ENCODE measurements at places on chromosomes 7 and 10.

DNA sequence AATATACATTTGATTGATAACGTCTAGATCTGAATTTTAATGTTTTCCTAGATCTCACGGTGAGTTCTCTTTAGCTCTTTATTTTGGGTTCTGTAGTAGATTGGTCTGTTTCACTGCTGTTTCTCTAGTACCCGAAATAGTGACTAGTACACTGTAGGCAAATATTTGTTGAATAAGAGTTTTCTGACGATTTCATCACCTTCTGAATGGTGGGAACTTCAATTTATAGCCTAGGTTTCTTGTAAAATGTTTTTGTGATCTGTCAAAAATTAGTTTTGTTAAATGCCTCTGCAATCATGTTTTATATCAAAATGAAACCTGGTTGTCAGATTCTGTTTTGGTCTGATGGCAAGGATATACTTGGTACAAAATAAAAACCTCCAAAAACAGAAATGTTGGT, 10.2 kb downstream of the PDCD4 start:
- no peak for DNase-seq

DNA sequence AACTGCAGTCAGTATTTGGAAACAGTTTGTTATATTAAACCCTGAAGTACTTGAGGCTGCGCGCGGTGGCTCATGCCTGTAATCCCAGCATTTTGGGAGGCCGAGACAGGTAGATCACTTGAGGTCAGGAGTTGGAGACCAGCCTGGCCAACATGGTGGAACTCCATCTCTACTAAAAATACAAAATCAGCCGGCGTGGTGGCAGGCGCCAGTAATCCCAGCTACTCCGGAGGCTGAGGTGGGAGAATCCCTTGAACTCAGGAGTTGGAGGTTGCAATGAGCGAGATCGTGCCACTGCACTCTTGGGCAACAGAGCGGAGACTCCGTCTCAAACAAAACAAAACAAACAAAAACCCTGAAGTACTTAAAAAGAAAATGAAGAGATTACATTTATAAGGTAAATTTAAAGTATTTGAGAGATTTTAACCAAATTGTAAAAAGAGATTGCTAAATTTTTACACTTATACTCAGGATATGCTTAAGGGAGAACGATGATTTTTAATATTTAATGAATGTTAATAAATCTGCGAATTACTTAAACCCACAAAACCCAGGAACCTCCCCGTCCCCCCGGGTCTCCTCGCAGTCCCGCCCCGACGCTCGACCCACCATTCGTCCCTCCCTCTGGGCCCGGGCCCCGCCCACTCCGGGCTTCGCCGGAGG, 425 bp upstream of the MTG1 start:
- DNase-seq: no peak

GRCh38 chr7:76193883-76194282, 7.8 kb upstream of the SRRM3 start:
- no peak for DNase-seq

DNA sequence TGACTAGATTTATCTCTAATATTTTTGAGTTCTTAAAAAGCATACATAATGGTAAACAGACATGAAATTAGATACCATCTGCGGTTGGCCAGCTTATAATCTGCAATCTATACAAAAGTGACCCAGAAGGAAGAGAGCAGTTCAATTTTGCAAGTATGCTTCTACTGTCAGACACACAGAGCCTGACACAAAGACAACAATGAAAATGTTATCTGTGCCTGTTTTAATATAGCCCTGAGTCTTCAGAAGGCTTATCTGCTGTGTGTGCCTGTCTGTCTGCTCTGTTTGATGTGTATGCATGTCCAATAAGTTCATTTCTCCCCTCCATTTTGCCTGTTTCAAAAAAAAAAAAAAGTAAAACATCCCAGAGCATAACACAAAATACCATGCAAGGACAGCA, 73.3 kb upstream of the FHIP2A start:
- DNase-seq: no peak

GRCh38 chr10:74118804-74119203, 31.8 kb downstream of the AP3M1 start:
- DNase-seq: no peak

DNA sequence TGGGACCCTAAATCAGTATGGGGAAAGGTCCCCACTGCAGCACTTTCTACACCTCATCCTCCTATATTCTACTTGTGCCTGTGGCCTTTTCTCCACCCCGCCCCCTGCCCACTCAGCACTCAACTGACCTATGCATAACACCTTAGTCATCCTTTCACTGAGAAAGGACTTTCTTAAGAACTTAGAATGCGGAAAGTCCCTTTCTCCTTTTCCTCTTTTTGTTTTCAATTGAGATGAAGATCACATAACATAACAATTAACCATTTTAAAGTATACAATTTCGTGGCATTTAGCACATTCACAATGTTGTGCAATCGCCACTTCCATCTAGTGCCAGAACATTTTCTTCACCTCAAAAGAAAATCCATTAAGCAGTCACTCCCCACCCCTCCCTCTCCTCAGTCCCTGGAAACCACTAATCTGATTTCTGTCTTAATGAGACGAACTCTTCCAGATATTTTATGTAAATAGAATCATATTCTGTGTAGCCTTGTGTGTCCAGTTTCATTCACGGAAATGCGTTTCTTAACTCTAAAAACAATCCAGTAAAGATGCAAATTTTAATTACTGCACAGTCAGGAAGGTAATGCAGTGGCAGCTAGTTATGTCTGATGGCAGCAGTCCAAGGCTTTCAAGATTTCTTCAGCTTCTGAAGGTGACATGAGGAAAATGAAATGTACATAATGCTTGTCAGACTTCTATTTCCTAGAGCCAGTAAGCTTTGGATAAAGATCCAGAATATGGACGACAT, 41.7 kb downstream of the FAS start:
- DNase-seq: no peak

DNA sequence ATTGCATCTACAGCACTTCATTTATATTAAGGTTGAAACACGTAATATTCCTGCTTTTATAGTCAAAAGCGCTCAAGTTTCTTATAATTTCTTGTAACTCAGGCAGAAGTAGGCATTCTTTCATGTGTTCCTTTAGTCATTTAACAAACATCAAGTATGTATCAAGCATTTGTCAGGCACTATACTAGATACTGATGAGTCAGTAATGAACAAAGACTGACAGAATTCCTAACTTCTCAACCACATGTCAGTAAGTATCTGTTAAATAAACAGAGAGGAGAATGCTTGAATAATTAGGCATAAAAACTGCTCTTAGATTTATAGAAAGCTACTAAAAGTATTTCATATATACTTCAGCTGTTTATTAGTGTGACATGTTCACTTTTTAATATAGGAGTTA, 9.9 kb downstream of the CRPPA start:
- DNase-seq: no peak

- no peak for DNase-seq
Observed at GRCh38 chr7:2782565-2782964, 61.5 kb downstream of the GNA12 start.

GRCh38 chr10:43598446-43598845, 7.8 kb upstream of the ZNF485 start:
- DNase-seq: no peak

- DNase-seq: no peak
Observed at GRCh38 chr10:93947524-93947923, 46.2 kb upstream of the PLCE1 start.
